ENCODE measurements at places on chromosomes 13 and 19.

DNA sequence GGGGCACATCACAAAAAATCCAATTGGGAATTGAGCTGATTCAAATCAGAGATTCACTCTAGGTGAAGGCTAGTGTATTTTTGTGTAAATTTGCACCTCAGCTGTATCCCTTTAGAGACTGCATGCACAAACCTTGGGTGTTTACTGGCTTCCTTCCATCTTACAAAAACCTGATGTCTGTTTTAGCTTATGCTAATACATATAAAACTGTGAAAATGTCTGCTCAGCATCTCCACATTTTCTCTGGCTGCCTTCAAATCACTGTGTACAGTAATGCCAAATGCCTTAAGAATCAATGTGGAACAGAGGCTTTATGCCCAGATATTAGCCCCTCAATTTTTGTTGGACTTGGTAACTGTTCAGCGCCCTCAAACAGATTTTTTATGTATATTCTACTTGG, 675.8 kb upstream of the SLITRK6 start:
- no peak for DNase-seq

- no peak for DNase-seq
Observed at GRCh38 chr19:48514123-48514458, 2.5 kb upstream of the LMTK3 start.

DNA sequence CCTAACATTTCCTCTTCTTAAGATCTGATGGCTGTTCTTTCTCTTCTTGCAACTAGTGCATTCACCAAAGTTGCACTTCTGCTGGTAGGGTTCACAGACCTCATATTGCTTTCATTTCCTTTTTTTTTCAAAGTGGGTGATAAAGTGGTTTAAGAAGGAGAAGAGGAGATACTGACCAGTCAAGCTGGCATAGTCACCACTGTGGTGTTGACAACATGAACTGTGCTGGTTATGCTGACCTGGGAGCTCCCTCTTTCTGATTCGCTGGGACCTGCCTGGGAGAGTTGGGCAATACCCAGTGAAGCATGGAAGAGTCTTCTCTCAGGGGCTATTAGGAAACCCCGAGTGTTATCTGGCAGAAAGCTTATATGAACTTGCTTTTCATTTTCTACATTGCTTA, 222.9 kb downstream of the SLITRK5 start:
- no peak for DNase-seq

DNA sequence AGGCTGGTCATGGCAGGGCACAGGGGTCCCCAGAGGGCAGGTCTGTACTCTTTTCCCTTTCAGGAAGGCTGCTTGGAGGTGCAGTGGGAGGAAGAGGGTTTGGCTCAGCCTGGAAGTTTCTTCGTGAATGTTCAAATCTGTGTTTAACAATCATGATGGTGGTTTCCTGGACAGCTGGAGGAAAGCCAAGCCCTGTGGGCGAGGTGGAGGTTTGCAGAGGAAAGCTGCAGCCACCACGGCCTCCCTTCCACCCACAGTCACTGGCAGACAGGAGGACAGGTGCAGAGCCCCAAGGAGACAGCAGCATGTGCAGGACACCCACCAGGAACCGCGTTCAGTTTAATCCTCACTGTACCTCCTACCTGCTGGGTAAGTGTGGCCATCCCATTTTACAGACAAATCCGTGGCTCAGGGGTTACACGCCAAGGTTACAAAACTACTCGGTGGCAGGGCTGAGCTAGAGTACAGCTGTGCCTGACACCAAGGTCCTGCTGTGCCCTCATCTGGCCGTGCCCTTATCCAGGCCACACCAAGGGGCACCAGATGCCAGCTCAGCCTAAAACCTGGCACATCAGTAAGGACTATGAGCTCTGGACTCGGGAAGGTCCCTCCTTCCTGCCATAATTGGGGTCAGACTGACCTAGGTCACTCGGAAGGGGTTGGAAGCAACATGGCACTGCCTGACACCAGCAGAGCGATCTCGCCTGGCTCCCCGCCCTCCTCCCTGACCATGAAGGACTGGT, 34.1 kb downstream of the SUGP2 start:
- DNase-seq, result no peak

GRCh38 chr13:34611671-34612070, 330.4 kb upstream of the NBEA start:
- no peak for DNase-seq

DNA sequence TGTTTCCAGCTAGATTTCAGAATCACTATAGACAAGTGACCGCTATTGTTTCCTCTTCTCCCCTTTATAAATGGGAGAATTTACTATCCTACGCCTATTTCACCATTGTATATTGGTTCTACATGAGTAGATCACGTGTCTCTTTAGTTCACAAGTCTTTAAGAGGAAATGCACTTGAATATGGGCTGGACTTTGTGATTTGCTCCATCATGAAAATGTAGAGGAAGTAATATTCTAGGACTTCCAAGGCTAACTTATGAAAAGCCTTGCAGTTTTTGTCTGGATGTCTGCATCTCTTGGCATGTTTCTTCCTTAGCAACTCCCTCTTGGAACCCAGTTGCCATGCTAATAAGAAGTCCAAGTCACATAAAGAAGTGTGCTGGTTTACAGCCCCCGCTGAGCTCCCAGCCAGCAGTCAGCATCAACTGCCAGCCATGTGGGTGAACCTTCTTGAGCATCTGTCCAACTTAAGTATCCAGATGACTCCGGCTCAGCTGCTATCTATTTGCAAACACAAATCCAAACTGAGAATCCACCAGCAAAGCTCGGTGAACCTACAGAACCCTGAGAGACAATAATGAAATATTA, 4.8 kb upstream of the FBXL3 start:
- no peak for DNase-seq

DNA sequence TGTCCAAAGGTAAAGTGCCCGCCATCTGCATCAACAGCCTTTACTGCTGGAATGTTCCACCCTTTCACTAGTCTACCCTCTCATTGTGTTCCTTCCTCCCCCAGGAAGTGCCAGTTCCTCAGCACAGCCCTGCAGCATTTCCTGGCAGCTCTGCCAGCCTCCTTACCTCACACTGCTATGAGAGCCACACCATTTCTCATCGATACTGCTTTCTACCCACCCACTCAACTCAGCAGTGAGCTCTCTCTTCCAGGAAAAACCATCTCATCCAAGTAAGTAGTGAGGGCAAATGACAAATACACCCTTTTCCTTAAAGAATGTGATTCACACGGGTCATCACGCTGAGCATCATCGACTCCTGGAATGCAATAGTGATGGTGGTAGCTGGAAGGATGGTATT, 19.8 kb downstream of the UQCRFS1 start:
- DNase-seq, result no peak

- no peak for DNase-seq
Observed at GRCh38 chr19:31319465-31319864, 29.8 kb downstream of the TSHZ3 start.

GRCh38 chr13:35165205-35165604, 223.1 kb downstream of the NBEA start:
- DNase-seq, result no peak

GRCh38 chr19:45578861-45579260, 5.7 kb downstream of the OPA3 start:
- no peak for DNase-seq

- peak; percentile 79 for DNase-seq
Observed at GRCh38 chr19:45681391-45682015, 10.2 kb downstream of the SNRPD2 start.

GRCh38 chr13:39910833-39911232, 255.4 kb downstream of the COG6 start:
- DNase-seq, result no peak

DNA sequence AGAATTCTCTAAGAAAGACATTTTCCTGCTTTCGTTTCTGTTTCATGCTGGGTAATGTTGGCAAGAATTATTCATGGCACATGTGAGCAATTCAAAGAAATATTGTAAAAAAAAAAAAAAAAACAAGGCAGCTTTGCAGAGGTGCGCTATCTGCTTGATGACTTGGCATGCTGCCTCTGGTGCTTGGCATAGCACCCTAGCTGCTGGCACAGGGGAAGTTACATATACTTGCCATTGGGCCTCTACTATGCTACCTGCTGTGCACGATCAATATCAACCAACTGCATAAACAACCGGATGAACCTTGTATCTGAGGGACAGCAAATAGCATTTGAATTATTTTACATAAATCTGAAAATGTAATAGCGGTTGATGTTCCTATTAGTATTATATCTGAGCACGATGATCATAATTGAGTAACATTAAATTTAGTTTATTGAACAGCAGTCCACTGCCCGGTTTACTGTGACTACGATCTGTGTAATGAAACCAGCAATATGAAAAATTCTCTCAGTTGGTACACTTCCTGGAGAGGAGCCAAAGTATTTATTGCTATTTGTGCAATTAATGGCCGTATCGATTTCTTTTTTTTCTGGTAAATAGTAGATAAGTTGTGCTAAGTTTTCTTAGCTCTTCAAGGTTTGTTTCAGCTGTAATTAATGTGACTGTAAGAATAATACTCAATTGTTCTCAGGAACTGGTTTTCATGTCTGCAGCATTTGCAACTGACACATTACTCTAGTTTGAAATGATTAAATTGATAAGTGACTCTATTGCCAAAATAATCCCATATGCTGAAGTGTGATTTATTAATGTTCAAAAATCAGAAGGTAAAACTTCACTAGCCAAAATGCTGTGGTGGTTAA, 717.3 kb downstream of the DACH1 start:
- DNase-seq, result no peak

- DNase-seq, result no peak
Observed at GRCh38 chr19:413756-414420, 4.9 kb upstream of the C2CD4C start.

DNA sequence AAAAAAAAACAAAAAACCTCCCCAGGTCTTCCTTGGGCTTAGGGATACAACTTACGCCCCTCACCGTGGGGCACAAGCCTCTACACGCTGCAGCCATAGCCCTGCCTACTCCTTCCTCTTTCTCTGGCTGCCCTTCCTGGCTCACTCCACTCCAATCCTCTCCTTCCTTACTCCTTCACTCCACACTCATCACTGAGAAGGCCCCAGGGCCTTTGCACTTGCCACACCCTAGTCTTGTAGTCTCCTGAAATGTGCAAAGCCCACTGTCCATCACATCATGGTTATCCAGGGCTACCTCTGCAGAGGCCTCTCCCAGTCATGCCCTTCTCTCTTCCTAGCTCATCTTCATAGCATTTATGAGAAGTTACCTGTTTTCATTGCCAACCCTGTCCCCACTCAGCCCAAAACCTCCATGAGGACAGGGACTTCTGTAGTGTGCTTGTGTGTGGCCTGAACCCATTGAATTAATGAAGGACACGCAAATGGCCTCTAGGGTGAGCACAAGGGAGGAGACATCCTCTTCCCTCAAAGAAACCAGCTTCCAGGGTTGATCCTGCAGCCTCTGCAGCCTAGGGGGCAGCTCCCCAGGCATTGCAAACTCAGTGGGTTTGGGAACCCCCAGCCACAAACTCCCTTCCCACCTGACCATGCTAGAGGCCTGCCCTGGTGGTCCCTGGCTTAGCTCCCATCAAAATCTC, 7.9 kb upstream of the HSH2D start:
- DNase-seq, result no peak
